Right kidney (tissue), 9 donors: ENCODE measurements at places on chromosomes 7 and 10.
A peak's percentile ranks its signal among the peaks of the same experiment; 100 is the strongest.

- DNase-seq = no peak
Measured at GRCh38 chr7:23955145-23955544, 245.1 kb downstream of the STK31 start.

DNA sequence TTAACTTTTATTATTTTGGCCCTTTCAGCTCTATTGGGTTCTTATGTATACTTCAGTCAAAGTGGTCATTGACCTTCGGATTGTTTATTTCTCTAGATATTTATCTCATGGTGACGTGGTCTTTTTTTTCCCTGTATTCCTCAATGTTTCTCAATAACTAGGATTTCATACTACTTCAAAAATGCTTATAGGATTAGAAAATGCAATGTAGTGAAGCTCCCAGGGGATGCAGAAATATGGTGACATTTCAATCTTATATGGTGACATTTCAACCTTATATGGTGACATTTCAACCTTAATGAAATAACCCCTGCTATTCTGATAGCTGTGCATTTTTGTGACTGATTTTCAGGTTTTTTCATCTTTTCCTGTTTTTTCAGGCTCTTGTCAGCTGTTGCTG lies 51.4 kb downstream of the CHRM2 start:
- DNase-seq = no peak

DNA sequence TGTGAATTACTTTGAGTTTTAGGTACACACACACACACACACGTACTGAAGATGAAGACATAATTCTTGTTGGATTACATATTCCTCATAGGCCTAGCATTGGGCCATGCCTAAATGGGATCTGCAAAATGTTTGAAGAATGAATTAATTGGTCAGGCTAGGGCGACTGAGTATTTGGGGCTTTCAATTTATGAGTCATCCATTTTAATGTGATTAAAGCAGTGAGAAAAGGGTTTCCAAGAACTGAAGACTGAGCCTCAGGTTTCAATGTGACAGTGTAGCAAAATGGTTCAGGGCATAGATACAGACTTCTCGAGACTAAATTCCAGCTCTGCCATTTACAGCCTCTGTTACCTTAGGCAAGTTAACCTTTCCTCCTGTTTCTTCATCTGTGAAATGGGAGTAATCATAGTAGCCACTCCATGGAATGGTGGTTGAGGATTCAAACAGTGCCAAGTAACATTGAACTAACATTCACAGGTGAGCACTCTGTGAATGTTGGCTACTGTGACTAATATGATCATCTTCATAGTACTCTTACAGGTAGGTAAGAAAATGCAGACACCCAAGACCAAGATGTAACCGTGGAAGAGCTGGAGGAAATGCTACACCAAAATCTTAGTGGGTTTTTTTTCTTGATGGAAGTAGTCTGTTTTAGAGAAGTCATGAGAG lies 7.6 kb downstream of the BPGM start:
- DNase-seq = no peak

DNA sequence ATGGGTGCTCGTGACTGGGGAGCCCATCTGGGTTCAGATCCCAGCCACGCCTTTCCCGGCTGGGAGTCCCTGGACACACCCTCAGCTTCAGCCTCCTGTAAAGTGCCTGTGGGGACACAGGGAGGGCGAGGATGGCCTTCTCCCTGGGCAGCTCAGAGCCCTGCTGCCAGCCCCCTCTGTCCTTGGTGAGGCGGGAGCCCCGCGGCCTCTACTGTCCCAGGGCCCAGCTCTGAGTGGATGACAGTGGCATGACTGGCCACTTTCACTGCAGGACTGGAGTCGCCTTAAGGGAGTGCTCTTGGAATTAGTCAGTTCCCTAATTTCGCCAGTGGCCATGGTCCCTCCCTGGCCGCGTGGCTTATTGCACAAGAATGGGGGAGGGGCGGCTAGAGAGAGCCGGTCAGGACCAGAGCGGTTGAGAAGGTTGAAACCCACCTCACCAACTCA lies 4.6 kb downstream of the BRI3 start:
- no peak for DNase-seq

DNA sequence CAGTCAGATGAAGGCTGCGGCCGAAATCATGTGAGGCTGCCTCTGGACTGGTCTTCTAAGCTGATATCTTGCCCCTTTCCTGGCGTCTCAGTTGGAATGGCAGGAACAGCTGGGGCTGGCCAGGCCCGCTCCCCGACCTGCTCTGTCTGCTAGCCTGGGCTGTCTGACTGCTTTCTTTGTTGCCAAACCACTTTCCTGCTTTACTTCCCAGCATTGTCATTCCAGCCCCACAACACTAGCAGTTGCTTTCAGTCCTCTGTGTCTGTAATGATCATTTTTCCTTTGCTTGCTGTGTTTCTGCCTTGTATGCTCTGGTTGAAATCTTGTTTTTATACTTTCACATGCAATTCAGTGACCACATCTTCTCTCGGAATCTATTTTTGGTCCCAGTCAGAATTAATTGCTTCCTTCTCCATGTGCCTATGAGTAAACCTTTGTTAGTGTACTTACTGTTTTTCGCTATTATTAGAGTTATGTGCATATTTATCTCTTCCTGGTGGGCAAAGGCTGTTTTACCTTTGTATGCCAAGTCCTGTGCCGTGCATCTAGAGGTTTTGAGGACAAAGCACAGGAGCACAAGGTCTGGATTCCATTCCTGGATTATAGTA lies 21.6 kb downstream of the PRPF18 start:
- no peak for DNase-seq

DNA sequence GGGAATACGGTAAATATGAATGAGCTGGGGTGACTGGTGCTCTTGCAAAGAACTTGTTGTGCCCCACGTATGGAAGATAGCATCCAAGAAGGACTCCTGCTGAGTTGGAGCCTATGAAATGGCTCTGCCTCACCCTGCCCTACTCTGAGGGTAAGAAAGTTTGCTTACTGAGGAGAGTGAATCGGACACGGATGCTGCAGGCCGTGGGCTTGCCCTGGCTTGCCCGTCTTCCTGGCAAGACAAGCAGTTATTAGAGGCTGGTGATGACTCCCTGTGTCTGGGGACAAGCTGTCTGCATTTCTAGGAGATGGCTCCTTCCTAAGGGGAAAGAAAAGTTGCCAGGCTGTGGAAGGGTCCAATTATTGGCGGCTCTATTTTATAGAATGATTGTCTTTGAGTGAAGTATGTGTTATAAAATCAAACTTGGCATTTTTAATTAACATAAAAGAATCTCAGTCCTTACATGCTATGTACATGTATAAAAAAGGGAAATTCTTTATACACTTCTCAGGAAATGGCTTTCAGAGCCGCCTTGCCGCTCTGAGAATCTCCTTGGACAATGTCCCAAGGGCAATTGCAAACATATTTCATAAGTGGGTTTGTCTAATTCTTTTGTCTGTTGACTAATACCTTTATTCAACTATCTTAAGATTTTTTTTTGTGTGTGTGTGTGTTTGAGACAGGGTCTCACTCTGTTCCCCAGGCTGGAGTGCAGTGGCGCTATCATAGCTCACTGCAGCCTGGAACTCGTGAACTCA lies 64.6 kb downstream of the CYP26A1 start:
- DNase-seq = no peak

DNA sequence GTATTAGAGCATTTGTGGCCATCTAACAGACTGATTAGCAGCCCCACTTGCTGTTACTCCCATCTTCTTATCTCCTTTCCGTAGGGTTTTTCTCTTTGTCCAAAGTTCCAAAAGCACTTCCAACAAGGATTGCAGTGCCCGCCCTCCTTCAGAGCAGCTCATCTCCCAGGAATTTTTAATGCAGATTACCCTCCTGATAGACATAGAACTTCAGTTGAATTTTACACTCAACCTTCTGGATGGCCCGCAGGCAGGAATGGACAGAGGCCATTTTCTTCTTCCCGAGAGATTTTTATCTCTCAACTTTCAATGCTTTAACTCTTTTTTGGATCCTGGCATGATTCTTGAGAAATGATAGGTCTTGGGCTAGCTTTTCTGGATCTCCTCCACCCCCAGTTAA lies 23.3 kb downstream of the PRKG1 start:
- no peak for DNase-seq

DNA sequence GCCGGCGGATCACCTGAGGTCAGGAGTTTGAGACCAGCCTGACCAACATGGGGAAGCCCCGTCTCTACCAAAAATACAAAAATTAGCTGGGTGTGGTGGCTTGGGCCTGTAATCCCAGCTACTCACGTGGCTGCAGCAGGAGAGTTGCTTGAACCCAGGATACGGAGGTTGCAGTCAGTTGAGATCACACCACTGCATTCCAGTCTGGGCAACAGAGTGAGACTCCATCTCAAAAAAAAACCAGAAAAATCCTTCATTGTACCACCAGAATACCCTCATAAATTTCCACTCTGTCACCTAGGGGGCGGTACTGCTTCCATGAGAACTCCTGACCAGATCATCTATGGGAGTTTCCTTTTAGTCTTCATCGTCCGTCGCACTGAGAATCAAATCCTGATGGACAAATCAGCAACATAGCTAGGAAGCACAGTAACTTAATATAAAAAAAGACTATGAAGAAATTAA lies 225.8 kb upstream of the KLF14 start:
- DNase-seq = no peak

GRCh38 chr10:87694011-87694794 lies 34.5 kb downstream of the PAPSS2 start:
- DNase-seq = no peak

DNA sequence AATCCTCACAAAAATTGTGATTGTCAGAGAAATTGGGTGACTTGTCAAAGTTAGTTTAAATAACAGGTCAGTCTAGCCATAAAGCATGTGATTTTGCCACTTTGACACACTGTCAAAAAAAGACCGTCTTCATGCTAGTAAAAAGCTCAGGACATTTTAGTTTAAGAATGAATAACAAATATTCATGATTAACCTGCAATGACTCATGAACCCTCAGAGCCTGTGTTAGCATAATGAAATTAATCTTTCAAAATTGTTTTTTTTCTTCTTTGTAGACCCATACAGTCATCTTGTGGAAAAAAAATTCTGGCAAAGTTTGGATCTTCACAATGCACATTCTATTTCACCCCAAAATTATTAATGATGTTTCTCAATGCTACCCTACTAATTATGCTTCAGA lies 255.2 kb upstream of the POT1 start:
- DNase-seq = no peak

DNA sequence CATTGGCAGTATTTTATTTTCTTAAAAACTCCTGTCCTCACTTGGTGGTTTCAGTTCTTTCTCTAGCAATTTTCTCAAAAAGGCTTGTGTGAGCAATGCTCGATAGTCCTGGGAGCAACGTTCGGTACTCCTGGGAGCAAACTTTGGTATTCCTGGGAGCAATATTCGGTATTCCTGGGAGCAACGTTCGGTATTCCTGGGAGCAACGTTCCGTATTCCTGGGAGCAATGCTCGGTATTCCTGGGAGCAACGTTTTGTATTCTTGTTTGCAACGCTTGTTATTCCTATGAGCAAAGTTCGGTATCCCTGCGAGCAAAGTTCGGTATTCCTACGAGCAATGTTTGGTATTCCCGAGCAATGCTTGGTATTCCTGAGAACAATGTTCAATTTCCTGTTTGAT lies 362.0 kb upstream of the ADARB2 start:
- DNase-seq = no peak

DNA sequence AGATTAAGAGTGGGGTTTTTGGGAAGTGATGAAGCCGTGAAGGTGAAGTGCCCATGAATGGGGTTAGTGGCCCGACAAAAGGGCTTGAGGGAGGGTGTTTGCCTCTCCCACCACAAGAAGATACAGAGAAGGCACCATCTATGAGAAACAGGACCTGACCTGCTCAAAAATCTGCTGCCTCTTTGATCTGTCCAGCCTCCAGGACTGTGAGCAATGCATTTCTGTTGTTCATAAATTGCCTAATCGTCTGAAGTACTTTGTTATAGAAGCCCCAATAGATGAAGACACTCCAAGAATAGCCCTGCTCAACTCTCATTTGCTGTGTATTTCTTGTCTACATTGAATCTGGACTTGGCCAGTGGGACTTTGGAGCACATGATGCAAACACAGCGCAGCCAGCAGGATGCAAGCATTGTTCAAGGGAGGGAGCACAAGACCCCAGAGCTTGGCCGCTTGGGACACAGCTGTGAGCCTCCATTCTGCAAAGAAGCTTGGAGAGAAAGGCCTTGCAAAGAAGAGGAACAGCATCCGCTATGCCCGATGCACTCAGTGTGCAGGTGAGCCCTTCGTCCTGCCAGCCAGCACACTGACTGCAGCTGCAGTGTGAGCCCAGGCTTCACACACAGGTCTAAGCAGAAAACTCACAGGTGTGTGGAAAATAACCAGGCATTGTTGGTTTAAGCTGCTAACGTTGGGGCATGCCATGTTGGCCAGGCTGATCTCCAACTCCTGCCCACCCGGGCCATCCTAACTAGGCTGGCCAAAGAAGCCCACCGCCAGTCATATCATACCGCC lies 73.2 kb upstream of the KLF6 start:
- DNase-seq = no peak

GRCh38 chr10:79184145-79184625 lies 115.4 kb downstream of the ZMIZ1 start:
- DNase-seq = peak; percentile 40

DNA sequence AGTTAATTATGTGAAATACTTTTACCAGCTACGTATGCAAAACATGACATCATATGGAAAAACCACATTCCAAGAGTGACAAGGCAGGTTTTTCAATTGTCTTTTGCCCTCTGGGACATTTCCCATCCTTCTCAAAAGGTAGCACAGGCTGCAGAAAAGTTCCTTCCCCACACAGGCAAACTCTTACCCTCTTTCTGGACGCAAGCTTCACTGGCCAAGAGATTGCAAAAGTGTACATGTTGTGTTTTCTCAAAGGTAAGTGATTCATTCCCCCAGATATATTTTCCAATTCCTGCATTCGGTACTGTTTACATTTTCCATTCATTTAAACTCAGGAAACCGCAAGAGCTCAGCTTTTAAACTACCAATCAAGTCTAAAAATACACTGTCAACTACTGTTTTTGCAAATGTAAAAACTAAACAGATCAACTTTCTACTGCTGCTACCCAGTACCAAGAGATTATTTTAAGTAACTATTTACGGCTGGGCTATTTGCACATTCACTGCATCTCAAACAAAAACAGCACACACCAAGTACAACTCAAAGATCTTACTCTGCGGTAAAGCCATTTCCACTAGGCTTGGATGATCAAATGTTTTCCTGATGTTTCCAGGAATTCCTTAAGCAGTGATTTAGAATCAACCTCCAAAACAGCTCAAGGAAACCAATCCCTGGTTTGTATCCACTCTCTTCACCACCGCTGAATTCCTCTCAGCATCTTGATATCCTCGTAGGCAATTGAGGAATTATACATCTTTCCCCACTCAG lies 233.6 kb upstream of the CCDC6 start:
- peak; percentile 55 for DNase-seq

- no peak for DNase-seq
Measured at GRCh38 chr10:132701846-132702190, 84.1 kb downstream of the NKX6-2 start.

GRCh38 chr7:86372262-86372661 lies 271.4 kb upstream of the GRM3 start:
- no peak for DNase-seq
